Smooth muscle cell of the pulmonary artery (primary cell): ENCODE measurements at places on chromosomes 7 and 10. TPM values are rescaled to one million over a fixed set of nuclear protein-coding genes. Genes with fewer than 3 reads are reported as not detected.

Gene SNX13
- 36.4 and 43.7 TPM in 2 replicates for total RNA-seq

Gene PPP1R17
- not detected in 2 replicates for total RNA-seq

Gene GPR26
- total RNA-seq, result not detected in 2 replicates

Gene FAM13C
- 5.0 and 7.3 TPM in 2 replicates for total RNA-seq

Gene PLPP4
- total RNA-seq, result 1.2 and 4.3 TPM in 2 replicates

Gene UNC5B
- 38.6 and 84.2 TPM in 2 replicates for total RNA-seq

Gene MEST
- total RNA-seq, result 262 and 361 TPM in 2 replicates

Gene OR6V1
- total RNA-seq, result not detected in 2 replicates

Gene MSMB
- total RNA-seq, result not detected in 2 replicates

Gene URGCP
- 29.5 and 35.7 TPM in 2 replicates for total RNA-seq

Gene TCERG1L
- total RNA-seq, result not detected in 2 replicates

Gene FGL2
- 86.5 and 91.3 TPM in 2 replicates for total RNA-seq

Gene CTNNA3
- 0.03 and 0.13 TPM in 2 replicates for total RNA-seq
